Mammary epithelial cell (primary cell): ENCODE measurements at places on chromosomes 5 and 9. TPM values are rescaled to one million over a fixed set of nuclear protein-coding genes. Genes with fewer than 3 reads are reported as not detected.

FBP2 gene
- not detected for polyA plus RNA-seq

KLF4 gene
- polyA plus RNA-seq: 10.1 TPM

DYNC2I2 gene
- 60.7 TPM for polyA plus RNA-seq

CORO2A gene
- polyA plus RNA-seq: 17.4 TPM

STKLD1 gene
- polyA plus RNA-seq: 0.17 TPM

ARL14EPL gene
- polyA plus RNA-seq: not detected

LOX gene
- 12.9 TPM for polyA plus RNA-seq

TRIM36 gene
- 3.5 TPM for polyA plus RNA-seq

KIAA0825 gene
- polyA plus RNA-seq: 0.36 TPM

AGXT2 gene
- polyA plus RNA-seq: not detected

PCDHGA2 gene
- 2.0 TPM for polyA plus RNA-seq

GLRX gene
- polyA plus RNA-seq: 8.4 TPM

ARHGEF37 gene
- 5.1 TPM for polyA plus RNA-seq

CCNI2 gene
- polyA plus RNA-seq: 0.09 TPM

CDH9 gene
- not detected for polyA plus RNA-seq

KIF4B gene
- 0.01 TPM for polyA plus RNA-seq

NMUR2 gene
- polyA plus RNA-seq: not detected

PRPF4 gene
- 31.2 TPM for polyA plus RNA-seq

PRUNE2 gene
- polyA plus RNA-seq: 1.3 TPM

TMEM267 gene
- 9.7 TPM for polyA plus RNA-seq

CRHBP gene
- not detected for polyA plus RNA-seq

WNT8A gene
- polyA plus RNA-seq: not detected

CHMP5 gene
- 50.6 TPM for polyA plus RNA-seq

ADRB2 gene
- polyA plus RNA-seq: 9.5 TPM

TLX3 gene
- not detected for polyA plus RNA-seq

PCDHGC3 gene
- 48.6 TPM for polyA plus RNA-seq

ATG12 gene
- 32.3 TPM for polyA plus RNA-seq

ATP6V1G1 gene
- polyA plus RNA-seq: 102 TPM

ST8SIA4 gene
- polyA plus RNA-seq: not detected

TRPM6 gene
- polyA plus RNA-seq: 0.19 TPM

NIM1K gene
- polyA plus RNA-seq: 0.07 TPM
